Spleen (tissue), 13 donors: ENCODE measurements at places on chromosomes 4 and X.

DNA sequence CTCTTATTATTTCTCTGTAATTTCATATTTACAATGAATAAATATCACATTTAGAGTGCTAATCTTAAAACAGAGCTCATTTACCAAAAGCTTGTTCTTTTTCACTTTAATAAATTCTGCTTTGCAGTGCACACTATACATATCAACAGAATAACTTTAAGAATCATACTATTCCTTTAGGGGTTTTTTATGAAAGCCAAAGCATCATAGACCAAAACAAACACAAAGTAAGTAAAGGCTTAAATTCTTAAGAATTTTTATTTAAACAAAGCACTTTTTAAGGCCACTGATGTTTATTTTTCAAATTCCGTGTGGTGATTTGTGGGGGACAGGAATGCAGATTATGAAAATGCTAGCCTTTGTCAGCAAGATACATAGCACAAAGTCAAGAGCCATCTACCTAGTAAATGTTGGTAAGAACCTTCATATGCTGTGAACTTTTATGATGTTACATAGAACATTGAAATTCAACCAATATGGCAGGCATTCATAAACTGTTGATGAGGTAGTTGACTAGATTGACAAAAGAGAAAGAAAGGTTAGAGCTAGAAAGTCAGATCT lies 17.8 kb downstream of the TIGD2 start:
- no peaks in the 10 kb centered on the region for H3K27me3 ChIP-seq
- DNase-seq, result no peak
- no peaks in the 10 kb centered on the region for H3K36me3 ChIP-seq
- H3K4me1 ChIP-seq, result no peaks in the 10 kb centered on the region
- H3K27ac ChIP-seq, result no peak overlapping the region

DNA sequence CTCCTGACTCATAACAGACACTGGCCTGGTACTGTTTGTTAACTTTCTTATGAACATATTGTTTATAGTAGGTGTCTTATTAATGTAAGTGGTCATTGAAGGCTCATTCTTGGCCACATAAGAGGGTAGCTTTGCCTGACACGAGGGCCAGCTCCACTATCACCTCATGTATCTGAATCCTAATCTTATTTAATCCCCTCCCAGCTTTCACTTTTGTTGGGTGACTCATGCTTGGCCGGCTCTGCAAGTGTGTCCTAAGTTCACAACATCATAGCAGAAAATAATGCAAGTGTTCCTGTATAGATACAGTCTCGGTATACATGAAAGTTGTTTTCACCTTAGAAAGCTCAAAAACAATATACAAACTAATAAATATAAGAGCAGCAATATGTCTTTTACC lies 283.8 kb downstream of the IQCM start:
- no peaks in the 10 kb centered on the region for H3K27me3 ChIP-seq
- no peak overlapping the region for H3K27ac ChIP-seq
- H3K36me3 ChIP-seq, result no peaks in the 10 kb centered on the region
- DNase-seq, result no peak
- no peak overlapping the region for H3K4me3 ChIP-seq

DNA sequence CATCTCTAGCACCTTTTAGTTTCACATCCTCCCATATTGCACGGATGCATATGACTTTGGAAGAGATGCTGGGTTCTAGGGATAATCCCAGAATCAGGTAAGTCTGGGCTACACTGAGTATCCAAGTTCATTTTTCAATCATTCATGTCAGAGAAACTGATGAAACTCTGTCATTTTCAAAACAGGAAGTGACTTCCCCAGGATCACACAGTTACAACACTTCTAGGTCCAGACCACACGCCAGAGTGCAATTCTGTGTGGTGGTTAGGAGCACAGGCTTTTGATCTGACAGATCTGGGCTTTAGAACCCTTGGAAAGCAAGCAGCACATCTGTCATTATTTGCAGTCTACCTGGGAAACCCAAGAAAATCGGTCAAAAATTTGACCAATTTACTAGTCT lies 52.1 kb upstream of the CDKN2AIP start:
- no peak overlapping the region for H3K27ac ChIP-seq
- no peaks in the 10 kb centered on the region for H3K36me3 ChIP-seq

DNA sequence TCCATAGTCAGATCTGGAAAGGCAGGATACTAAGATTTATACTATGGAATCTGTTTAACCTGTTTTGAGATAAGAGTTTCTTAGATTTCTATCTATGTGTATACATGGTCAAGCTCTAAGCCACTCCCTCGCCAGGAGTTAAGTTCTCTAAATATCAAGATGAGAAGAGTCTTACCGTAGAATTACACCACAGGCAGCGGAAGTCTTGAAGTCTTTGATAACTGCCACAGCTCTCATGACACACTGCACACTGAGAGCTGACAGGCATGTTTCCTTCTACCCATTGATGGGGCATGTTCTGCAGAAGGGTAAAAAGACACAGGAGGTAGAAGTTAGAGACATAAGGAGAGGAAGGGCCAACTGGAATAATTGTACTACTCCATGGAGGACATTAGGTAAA lies 67.7 kb downstream of the DGKK start:
- H3K36me3 ChIP-seq, result no peaks in the 10 kb centered on the region
- H3K27ac ChIP-seq, result no peak overlapping the region
- H3K27me3 ChIP-seq, result no peaks in the 10 kb centered on the region
- H3K4me3 ChIP-seq, result no peak overlapping the region
- DNase-seq, result no peak

GRCh38 chr4:77145842-77146185 lies 11.2 kb upstream of the CCNG2 start:
- no peak overlapping the region for H3K4me3 ChIP-seq
- H3K27ac ChIP-seq, result peak overlapping the region; percentile 67
- no peaks in the 10 kb centered on the region for H3K27me3 ChIP-seq
- peaks cover 20% of the 10 kb centered on the region for H3K4me1 ChIP-seq
- DNase-seq, result no peak

GRCh38 chr4:152713951-152714705 lies 34.3 kb upstream of the TMEM154 start:
- H3K27ac ChIP-seq, result no peak overlapping the region
- no peak overlapping the region for H3K4me3 ChIP-seq
- DNase-seq, result no peak
- H3K27me3 ChIP-seq, result no peaks in the 10 kb centered on the region
- H3K4me1 ChIP-seq, result no peaks in the 10 kb centered on the region

DNA sequence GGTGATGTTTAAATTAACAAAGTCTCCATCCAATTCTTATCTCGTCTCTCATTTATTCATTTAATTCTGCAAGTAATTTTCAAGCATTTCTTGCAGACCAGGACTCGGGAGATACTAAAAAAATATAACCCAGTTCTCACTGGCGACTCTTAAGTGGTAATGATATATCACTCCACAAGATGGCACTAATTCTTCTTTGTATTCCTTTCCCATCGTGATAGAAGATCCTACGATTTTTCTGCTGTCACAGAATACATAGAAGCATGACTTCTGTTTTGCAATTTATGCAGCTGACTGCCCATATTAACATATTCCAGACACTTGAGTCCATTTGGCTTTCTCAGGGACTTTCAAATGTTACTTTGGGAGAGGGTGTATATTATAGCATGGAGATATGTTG lies 64.0 kb upstream of the FGF13 start:
- no peak for DNase-seq
- no peaks in the 10 kb centered on the region for H3K36me3 ChIP-seq
- H3K4me1 ChIP-seq, result no peaks in the 10 kb centered on the region
- no peak overlapping the region for H3K27ac ChIP-seq
- H3K27me3 ChIP-seq, result no peaks in the 10 kb centered on the region

GRCh38 chr4:172725581-172725980 lies 443.0 kb upstream of the GALNT7 start:
- H3K27me3 ChIP-seq, result no peaks in the 10 kb centered on the region
- DNase-seq, result no peak
- no peaks in the 10 kb centered on the region for H3K36me3 ChIP-seq

GRCh38 chr4:2886622-2887021 lies 43.0 kb downstream of the ADD1 start:
- peaks cover 98% of the 10 kb centered on the region for H3K36me3 ChIP-seq
- no peak overlapping the region for H3K4me3 ChIP-seq
- no peaks in the 10 kb centered on the region for H3K27me3 ChIP-seq
- H3K27ac ChIP-seq, result no peak overlapping the region

- no peaks in the 10 kb centered on the region for H3K36me3 ChIP-seq
- H3K4me3 ChIP-seq, result no peak overlapping the region
- H3K27me3 ChIP-seq, result no peaks in the 10 kb centered on the region
- no peak overlapping the region for H3K27ac ChIP-seq
- no peaks in the 10 kb centered on the region for H3K4me1 ChIP-seq
Observed at GRCh38 chr4:171017593-171017992, 795.6 kb upstream of the GALNTL6 start.

GRCh38 chrX:63434665-63435064 lies 83.5 kb upstream of the SPIN4 start:
- H3K4me1 ChIP-seq, result no peaks in the 10 kb centered on the region
- H3K4me3 ChIP-seq, result no peak overlapping the region
- no peak overlapping the region for H3K27ac ChIP-seq
- no peak for DNase-seq
